ENCODE measurements at places on chromosomes 16 and 17.

GRCh38 chr16:10862438-10862837, 14.6 kb upstream of the CIITA start:
- DNase-seq: peak; percentile 44

DNA sequence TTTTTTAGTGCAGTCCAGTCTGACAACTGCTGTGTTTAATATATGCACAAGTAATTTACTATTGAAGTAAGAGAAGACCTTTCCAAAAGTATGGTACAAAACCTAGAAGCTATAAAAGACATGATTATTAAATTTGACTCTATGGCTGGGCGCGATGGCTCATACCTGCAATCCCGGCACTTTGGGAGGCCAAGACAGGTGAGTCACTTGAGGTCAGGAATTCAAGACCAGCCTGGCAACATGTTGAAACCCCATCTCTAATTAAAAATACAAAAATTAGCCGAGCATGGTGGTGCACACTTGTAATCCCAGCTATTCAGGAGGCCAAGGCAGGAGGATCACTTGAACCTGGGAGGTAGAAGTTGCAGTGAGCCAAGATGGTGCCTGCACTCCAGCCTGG, 41.4 kb upstream of the VWA3A start:
- no peak for DNase-seq

DNA sequence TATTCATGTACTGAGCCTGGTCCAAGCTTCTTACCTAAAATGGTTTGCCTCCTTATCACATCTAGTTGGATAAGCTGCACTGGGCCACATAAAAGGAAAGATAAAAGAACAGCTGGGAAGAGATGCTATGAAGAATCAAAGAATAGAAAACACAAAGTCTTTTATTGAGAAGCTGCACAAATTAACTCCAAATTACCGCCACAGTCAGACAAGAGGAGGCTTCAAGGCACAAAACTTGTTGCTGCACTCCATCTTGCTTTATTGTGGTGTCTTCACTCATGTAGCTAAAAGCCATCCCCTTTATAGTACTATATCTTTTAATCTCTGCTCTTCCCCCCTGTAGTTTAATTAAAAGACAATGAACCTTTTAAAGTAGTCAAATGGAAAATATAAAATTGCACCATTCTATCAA, 330.6 kb upstream of the PMFBP1 start:
- DNase-seq: no peak

DNA sequence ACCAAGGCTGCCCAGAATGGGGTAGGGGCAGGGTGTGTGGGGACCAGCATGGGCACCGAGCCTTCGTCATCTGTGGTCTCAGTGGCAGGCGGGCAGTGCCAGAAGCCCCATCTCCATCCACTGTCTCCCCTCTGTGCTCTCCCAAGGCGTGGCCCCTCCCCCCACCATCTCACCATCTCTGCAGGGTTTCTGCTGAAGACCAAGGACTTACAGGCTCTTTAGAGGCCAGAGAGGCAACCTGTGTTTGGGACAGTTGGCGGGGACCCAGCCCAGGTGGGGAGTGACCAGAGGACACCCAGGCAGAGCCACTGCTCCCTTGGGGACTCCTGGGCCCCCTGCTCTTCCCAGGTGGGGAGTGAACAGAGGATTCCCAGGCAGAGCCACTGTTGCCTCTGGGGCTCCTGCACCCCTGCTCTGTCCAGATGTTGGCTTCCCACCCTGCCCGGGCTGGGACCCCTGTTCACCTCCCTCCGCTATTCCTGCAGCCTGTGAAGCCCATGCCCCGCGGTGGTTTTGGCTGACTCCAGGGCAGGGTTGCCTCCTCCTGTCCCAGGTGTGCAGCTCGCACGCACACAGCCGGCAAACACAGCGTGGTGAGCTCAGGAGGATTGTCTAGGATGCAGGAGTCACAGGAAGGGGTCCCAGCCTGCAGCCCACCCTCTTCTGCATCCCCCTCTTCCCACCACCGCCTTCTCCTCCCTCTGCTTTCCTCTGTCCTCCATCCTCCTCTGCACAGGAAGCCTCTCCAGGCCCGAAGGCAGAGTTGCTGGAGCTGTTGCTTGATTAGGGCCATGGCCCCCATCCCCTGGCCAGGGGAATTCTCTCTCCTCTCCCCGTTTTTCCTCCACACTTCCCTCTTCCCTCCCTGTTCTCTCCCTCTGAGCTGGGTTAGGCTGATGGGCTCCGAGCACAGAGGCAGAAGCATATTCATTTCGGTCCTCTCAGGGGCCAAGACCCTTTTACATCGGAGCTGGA, 45.0 kb downstream of the SLC7A5 start:
- no peak for DNase-seq

DNA sequence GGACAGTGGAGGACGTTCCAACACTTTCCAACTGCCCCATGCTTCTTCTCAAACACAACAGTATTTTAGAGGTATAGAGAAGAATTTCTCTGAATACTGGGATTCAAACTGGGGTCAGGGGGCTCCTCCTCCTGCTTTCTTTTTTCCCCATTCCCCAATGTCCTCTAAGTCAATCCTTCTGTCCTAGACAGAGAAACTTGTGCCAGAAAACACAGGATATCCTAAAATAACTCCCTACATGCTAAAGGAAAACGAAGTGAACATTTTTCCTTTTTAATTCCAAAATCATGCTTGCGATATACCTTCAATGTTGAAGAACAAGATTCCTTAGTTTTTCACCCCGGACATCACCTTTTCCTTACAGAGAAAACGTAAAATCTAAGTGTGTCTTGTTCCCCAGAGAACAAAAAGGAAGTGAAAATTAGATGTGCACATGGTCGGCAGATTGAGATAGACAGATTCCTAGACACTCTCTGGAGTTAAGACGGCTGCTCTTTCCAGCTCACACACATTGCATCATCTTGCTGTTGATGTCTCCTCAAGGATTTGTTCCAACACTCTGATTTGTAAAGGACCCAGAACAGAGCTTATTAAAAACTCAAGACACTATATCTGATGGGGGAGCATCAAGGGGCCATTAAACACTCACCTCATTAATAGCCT, 228.2 kb downstream of the GRIN2A start:
- no peak for DNase-seq

DNA sequence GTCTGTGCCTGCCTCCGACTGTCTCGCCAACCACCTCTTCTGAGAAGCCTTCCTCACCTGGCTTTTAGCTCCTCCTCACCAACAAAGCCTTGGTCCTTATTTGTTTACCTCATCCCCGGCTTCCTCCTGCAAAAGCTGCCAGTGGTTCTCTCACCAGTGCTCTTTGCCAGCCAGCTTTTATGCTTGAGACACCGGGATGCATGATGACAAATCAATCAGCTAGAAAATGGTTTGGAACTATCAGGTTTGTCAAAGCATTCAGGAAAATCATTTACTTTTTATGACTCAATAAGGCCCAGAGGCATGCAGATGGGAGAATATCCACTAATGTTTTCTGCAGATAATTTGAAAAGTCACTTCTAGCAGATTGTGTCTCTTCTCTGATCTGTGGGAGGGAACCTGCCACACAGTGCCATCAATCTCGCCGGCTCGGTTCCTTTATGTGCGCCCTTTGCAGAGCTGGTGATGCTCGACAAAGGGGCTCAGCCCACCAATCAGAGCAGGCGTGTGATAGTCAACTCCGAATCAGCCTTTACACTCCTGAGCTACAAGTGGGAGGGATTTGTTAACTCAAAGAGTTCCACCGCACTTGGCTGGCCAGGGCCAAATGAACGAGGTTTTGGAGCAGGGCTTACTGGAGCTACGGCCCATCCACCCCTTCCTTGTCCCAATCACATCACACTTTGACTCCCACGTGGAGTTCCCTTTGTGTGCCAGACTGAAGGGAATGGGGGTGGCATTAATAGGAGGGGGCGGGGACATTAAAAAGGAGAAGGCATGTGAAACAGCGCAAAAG, 85.8 kb downstream of the MRC2 start:
- DNase-seq: no peak

GRCh38 chr16:5000573-5001001, 33.1 kb downstream of the NAGPA start:
- DNase-seq: no peak
